Aorta (tissue), 5 donors: ENCODE measurements at places on chromosomes 16 and 17. TPM values are rescaled to one million over a fixed set of nuclear protein-coding genes. Genes with fewer than 3 reads are reported as not detected.

Gene PPM1E
- total RNA-seq, result 0.06 TPM

Gene SLC6A2
- not detected for total RNA-seq

Gene ZFHX3
- total RNA-seq, result 96.9 TPM

Gene ZNF205
- 10.0 TPM for total RNA-seq

Gene MYOCD
- total RNA-seq, result 91.6 TPM

Gene WDR90
- total RNA-seq, result 21.0 TPM

Gene TP53TG3F
- not detected for total RNA-seq

Gene CHD9NB
- 0.88 TPM for total RNA-seq

Gene CORO1A
- total RNA-seq, result 38.4 TPM

Gene TMEM235
- not detected for total RNA-seq

Gene CHP2
- not detected for total RNA-seq

Gene CIAPIN1
- total RNA-seq, result 27.4 TPM

Gene CUEDC1
- total RNA-seq, result 42.9 TPM

Gene FOXJ1
- total RNA-seq, result not detected

Gene NPIPA2
- 12.7 TPM for total RNA-seq

Gene CDK5R1
- total RNA-seq, result 0.90 TPM

Gene ELMO3
- total RNA-seq, result 3.4 TPM

Gene IRX5
- 0.96 TPM for total RNA-seq

Gene HS3ST3A1
- 0.33 TPM for total RNA-seq

Gene AHSP
- total RNA-seq, result not detected

Gene GP1BA
- 0.19 TPM for total RNA-seq

Gene TAT
- total RNA-seq, result not detected

Gene HS3ST4
- not detected for total RNA-seq
